NCI-H1436 (cell line): ENCODE measurements at places on chromosomes 7 and 10.
A peak's percentile ranks its signal among the peaks of the same experiment; 100 is the strongest.

- no peak for DNase-seq
Observed at GRCh38 chr7:127882313-127882920, 148.8 kb downstream of the LRRC4 start.

- no peak for DNase-seq
Observed at GRCh38 chr7:25665903-25666670, 437.8 kb upstream of the NPVF start.

DNA sequence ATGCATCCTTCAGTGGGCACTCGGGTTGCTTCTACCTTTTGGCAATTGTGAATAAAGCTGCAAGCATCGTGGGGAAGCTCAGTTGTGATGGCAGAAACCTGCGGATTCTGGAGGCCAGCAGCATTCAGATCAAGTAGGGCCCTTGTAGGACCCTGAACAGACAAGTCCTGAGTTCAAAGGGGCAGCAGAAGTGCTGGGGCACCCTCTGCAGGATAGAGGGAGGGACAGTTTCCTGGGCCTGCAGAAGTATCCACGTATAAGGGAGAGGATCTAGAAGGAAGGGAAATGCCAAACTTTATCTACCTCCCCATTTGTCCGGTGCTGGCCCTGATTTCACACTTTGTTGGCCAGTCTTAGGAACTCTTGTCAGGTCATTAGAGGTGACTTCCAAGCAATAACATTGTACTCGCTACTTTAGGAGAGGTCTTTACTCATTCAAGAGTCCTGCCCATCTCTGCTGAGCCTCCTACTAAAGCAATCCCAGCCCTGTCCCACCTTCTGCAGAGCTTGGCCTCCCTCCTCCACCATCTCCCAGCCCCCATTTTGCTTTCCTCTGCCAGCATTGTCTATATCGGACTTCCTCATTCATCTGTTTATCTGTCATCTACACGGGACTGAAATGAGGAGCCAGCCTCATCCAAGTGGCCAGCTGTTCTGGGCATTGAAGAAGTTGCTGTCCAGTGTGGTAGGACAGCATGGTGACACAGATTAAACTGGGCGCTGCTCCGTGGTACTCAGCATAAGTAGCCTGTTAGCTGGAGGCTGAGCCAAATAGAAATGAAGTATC lies 26.6 kb upstream of the R3HCC1L start:
- DNase-seq: no peak

- no peak for DNase-seq
Observed at GRCh38 chr10:113553149-113553548, 296 bp downstream of the HABP2 start.

GRCh38 chr7:18416988-18417387 lies 78.6 kb upstream of the HDAC9 start:
- no peak for DNase-seq

GRCh38 chr7:87935384-87935706 lies 1.3 kb downstream of the ADAM22 start:
- no peak for DNase-seq

DNA sequence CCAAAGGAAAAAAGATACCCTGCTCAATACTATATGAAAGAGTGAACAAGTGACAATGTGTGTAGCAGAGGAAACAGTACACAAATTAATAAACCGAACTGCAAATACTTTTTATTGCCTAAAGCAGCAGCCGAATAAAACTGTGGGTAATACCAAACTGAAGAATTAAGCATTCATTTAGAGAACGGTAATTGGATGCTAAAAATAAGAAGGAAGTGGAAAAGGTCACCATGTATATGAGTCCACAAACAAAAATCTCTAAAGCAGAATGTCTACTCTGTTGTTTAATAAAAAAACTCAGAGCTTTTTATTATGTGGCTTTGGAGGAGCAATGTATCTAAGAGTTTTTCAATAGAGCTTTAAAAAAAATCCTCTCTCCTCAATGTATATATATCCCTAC lies 87.9 kb downstream of the ETV1 start:
- DNase-seq: no peak

DNA sequence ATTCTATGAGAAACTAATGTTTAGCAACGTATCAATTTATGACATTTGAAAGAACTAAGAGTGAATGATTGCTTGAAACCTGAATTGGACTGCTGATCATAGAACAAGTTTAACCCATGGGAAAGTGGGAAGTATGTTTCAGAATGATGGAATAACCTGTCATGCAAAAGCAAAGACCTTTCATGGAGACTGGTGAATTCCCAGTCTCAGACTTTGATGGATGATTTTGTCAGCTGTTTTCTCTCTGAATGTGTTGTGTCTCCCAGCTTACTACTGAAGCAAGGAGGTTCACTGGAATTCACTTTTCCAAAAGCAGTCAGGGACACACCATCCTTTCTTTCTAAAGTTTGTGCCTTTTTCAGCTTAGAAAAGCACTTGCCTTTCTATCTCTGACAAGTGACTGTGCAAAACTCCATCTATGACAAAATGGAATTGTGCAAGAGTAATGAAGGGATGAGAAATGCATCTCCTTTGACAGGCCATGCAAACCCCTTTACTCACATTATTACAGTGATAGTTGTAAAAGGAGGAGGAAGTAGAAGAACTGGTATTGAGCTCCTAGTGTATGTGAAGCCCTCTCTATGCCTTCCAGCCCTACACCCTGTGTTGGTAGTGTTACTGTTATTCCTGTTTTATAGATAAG lies 176.1 kb downstream of the PRKG1 start:
- DNase-seq: no peak

DNA sequence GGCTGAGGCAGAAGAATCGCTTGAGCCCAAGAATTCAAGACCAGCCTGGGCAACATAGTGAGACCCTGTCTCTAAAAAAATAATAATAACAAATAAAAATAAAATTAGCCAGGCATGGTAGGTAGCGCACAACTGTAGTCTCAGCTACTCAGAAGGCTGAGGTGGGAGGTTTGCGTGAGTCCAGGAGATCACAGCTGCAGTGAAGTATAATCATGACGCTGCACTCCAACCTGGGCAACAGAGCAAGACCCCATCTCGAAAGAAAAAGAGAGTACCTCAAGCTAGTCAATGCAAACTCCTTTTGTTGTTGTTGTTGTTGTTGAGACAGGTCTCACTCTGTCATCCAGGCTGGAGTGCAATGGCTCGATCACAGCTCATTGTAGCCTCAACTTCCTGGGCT lies 34.0 kb upstream of the NFE2L3 start:
- DNase-seq: no peak

- DNase-seq: no peak
Observed at GRCh38 chr7:10596827-10597226, 376.8 kb upstream of the PHF14 start.

DNA sequence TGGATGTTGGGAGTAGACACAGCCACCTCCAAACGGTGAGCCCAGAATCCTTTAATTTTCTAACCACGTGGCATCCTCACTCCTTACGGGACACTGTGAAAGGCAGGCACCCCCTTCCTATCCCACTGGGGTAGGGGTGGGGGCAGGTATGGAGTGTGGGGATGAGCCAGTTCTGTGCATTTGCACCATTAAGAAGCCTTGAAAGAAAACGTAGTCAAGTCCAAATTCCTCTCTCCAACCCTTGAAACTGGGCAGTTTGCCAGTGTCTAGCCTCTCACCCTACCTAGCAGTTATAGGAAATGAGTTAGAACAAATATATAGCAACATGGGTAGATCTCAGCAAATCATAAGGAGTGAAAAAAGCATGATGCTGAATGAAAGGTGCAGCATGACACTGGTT lies 92.4 kb upstream of the LEP start:
- DNase-seq: peak; percentile 40

DNA sequence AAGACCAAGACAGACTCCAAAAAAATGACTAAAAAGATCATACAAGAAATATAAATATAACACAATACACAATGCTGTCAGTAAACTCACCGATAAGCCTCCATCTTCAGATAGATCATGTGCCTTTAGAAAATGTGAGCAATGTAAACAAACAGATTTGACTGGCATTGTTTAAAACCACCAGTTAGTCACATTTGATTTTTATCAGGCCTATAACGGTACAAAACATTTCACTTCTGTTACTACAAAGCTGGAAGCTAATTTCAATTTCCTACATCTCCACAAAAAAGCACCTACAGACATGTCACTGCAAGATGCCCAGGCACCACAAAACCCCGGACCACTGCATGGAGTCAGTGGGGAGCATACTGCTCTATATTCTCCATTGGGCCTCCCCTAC lies 18.9 kb downstream of the SGMS1 start:
- no peak for DNase-seq

DNA sequence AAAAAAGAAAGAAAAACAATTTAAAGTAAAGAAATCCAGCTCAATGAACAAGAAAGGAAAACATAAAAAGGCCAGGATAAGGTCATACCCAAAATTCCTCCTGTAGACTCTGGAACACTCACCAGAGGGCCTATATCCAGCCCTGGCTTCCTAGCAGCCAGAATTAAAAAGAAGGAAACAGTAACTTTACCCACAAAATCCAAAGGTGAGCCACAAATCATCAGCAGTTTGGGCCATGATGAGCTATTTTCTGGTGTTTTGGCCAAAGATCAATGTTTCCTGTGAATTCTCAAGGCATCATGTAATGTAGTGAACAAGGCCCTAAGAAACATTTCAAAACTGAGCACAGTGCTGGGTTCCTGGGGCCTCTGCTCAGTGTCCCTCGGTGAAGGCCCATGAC lies 87.8 kb downstream of the LARP4B start:
- no peak for DNase-seq
